ENCODE measurements at places on chromosomes 12 and 14.

DNA sequence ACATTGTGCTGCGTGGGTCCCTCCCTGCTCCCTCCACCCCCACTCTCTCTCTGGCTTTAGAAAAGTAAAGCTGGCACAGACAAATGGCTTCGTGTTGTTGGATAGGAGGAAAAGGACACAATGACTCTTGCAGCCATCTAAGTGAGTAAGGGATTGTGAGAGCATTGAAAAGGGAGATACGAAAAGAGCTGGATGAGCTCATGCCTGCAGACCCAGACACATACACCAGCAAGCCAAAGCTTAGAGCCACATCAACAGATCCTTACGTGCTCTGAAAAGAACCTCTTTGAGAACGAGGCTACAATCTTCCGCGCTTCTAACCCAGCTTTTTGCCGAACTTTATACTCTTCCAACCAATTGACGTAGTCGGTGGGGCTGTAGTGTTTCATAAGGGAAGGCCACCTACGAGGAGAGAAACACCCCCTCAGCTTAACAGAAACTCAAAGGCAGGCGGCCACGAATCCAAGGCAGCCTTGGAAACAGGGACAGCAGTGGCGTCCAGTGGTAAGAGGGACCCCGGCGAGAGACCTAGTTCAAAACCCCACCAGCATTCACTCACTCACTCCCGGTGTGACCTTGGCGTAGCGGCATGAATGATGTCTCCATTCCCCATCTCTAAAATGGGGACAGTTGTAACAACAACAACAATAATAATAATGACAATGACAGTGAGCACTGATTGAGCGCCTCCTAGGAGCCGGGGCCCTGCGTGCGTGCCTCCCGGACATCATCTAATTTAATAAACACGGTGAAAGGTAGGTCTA, 1.1 kb downstream of the FBXO21 start:
- no peak for DNase-seq

DNA sequence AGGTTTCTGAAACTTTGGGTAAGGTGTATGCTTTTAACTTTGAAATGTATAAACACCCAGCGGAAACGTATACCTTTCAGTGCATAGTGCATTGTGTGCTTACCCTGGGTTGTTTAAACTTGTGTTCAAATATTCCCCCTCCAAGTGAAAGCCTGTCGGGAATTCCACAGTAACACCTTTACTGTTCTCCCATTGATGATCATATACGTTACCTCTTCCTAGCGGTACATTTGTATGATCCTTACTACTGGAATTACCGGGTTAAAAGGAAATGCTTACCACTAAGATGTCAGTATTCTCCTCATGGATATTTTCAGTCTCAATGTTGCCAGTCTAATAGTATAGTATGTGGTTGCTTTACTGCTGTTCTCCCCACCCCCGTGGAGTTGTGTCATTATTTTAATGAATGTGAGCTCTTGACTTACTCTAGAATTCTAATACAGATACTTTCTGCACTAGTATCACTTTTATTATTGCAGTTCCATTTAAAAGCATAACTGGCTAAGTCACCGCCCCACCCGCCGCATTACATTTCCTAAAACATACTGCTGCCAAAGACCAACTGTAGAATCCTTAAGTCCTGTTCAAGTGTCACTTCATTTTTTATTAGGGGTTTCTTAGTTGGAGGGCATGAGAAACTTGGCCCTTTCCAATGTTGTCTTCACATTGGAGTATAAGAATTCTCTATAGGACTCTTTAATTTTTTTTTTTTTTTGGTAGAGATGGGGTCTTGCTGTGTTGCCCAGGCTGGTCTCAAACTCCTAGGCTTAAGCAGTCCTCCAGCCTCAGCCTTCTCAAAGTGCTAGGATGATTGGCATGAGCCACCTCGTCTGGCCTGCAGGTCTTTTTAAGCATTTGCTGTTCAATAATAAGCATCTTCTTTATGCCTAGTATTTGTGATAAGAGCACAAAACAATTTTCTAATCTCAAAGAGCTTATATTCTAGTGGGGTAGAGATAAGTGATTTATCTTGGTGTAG, 24.9 kb downstream of the NUDT4 start:
- DNase-seq = no peak

DNA sequence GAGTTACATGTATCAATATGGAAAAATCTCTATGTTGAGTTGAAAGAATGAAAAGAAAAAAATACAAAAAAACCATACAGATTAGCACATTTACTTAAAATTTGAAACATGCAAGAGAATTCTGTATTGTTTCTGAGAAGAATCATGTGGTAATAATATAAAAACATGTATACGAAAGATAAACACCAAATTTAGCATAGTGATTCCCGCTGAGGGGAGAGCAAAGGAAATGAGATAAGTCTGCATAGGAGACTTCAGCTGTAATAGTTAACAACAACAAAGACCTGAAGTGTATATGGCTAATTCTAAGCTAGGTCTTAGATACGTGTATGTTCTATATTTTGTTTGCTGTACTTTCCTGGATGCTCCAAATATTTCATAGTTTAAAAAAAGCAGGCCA, 46.5 kb downstream of the FNTB start:
- no peak for DNase-seq

GRCh38 chr14:65650826-65651225, 238.3 kb downstream of the FUT8 start:
- no peak for DNase-seq

DNA sequence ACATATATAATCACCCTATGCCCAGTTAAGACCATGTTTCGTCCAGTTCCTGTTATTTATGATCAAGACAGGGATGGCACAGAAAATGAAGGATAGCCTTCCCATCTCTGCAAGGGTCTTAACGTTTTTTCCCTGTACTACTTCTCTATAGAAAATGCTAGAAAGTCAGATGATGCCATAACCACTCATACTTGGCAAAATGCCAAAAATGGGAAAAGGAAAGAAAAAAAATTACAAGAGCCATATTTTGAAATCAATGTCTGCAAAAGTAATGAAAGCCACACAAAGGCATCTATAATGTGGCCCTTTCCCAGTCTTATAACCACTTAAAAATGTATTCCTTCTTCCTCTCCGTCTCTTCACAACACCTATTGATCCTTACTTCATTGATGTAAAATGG, 1.8 kb upstream of the MYL6B start:
- no peak for DNase-seq

GRCh38 chr12:9922429-9922828, 9.7 kb downstream of the CLEC2A start:
- DNase-seq = no peak

DNA sequence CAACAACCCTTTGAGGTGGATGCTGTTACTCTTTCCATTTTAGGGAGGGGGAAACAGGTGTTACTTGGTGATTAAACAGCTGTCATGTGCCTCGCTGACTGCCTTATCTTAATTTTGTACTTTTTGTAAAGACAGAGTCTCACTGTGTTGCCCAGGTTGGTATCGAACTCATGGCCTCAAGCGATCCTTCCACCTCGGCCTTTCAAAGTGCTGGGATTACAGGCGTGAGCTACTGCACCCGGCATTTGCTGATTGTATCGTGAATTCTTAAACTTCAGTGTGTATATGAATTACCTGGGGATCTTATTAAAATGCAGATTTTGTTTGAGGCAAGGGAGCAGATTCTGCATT, 659 bp downstream of the PSMD9 start:
- no peak for DNase-seq

DNA sequence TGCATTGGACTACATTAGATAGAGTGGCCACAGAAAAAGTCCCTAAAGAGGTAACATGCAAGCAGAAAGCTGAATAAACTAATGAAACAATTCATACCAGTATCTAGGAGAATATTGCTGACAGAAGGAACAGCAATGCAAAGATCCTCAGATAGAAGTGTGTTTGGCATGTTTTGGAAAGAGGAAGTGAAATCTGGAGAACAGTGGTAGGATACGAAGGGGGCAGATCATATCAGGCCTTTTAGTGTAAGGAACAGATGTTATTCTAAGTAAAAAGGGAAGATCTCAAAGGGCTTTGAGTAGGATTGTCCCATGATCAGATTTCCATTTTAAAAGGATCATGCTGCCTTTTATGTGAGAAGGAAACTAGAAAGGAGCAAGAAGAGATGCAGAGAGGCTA, 342.9 kb downstream of the PAWR start:
- DNase-seq = no peak

GRCh38 chr12:63899396-63899795, 54.9 kb downstream of the SRGAP1 start:
- no peak for DNase-seq

DNA sequence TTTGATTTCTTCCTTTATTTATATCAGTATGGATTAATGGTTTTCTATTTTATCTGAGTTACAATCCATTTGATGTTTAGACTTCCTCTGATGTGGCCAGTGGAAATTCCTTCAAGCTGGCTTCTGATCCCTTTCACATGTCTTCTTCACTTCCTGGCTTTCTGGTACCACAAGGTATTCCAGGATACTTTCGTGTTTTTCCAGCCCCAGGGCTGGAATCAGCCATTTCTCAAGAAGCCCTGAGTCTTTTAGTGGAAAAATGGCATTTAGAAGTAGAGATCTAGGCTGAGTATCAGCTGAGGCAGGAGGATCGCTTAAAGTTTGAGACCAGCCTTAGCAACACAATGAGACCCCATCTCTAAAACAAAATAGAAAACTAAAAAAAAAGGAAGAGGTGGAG, 93.3 kb downstream of the FIGNL2 start:
- no peak for DNase-seq

DNA sequence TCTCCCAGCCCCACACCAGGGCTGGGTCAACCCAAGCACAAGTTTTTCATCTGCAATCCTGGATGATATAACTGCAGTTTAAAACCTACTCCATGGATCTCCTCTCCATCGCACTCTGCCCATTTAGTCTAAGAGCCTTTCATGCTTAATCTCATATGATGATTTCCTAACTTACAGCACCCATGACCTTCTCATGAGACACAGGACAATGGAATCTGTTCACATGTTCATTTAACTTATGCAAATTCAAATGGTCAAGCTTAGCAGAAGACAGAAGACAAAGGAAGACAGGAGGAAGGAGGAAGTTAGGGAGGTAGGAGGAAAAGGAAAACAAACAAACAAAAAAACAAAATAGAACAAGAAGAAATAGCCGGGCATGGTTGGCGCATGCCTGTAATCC, 64.6 kb upstream of the PNMA1 start:
- no peak for DNase-seq

- DNase-seq = no peak
Measured at GRCh38 chr12:46437469-46437868, 64.9 kb upstream of the SLC38A2 start.

DNA sequence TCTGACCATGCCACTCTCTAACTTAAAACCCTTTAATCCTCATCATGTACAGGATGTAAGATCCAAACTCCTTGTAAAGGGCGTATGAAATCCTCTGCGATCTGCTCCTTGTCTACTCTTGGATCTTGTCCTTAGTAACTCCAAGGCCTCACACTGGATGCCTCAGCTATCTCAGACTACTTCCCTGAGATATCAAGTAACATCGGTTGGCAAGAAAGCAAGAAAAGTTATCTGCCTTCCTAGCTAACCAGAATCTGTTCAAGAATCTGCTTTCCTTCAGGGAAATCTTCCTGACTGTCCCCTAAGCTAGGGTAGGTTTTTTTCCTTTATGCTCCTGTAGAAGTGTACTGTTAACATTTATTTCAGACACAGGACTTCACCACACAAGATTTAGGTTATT, 82.6 kb downstream of the TAOK3 start:
- no peak for DNase-seq

DNA sequence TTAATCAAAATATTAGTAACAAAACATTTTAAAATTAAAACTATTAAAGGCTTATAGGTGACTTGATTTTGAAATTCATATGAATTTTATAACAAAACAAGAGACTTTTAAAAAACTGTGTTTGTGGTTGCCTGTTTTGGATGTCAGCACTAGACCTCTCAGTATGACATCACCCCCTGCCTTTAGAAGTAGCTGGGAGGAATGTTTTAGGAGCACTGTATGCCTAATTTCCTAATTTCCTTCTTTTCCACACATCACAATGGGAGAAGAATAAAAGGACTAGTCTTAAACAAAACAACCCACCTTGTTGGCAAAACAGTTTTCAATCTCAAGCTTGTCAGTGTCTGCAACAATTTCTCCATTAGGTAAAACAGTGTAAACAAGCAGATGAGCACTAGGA, 48.1 kb upstream of the PZP start:
- DNase-seq = no peak

DNA sequence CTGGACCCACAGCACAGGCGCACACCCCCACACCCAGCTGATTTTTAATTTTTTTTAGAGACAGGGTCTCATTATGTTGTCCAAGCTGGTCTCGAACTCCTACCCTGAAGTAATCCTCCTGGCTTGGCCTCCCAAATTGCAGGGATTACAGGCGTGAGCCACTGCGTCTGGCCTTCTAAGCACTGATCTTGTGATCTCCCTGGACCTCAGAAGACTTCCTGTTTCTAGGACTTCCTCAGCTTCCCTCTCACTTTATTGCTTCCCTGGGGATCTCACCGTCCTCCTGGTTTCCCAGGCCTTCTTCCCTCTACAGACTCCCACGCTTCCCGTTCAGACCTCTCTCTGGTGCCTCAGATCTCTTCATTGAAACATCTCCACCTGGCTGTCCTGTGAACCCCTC, 13.8 kb downstream of the ZNF839 start:
- DNase-seq = no peak

- no peak for DNase-seq
Measured at GRCh38 chr14:104523546-104523935, 56.0 kb upstream of the C14orf180 start.

- no peak for DNase-seq
Measured at GRCh38 chr14:36662543-36663403, 1.1 kb downstream of the PAX9 start.

- DNase-seq = no peak
Measured at GRCh38 chr12:78248321-78248720, 417.6 kb downstream of the NAV3 start.

DNA sequence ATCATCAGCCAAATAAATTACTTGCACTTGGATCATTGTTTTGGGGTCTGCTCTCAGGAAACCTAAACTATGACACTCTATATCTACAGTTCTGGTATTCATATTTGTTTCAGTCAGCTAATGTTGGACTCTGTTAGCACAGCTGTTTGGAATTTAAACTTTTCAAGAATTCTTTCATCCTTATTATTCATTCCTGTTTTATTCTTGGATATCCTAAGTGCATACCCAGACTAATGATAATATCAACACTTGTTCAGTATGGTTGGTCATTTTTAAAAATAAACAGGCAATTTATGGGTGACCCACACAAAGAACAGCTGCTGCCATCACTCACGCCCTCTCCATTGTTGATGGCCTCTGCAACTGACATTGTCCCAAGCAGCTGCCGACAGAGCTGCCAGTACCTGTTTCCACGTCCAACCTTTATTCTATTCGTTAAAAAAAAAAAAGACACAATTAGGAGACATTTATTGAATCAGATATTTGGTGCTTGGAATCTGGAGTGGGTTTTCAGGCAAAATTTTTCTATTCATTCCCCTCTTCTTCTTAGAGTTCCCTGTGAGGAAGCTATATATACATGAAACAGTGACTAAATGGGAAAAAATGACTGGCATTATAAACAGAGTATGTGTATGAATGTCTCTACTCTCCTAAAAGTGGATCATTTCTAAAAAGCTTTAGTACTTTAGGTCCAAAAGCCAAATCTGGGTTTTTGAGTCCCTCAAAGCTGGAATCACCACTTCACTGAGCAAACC, 252.1 kb upstream of the NAV3 start:
- no peak for DNase-seq

- no peak for DNase-seq
Measured at GRCh38 chr12:124759841-124760503, 103.7 kb downstream of the SCARB1 start.

Measured in GM12891 (cell line).